ENCODE measurements at places on chromosomes 2 and 18. TPM values are rescaled to one million over a fixed set of nuclear protein-coding genes. Genes with fewer than 3 reads are reported as not detected.

The TEX44 gene
- not detected for total RNA-seq

The RAD51AP2 gene
- not detected for total RNA-seq

The DYNAP gene
- total RNA-seq: not detected

The GATA6 gene
- 22.5 TPM for total RNA-seq

The KRTCAP3 gene
- total RNA-seq: not detected

The FEV gene
- total RNA-seq: not detected

The CCDC148 gene
- total RNA-seq: 9.1 TPM

The NXPH2 gene
- not detected for total RNA-seq

The ABCB11 gene
- not detected for total RNA-seq

The ASTL gene
- total RNA-seq: not detected

The VRK2 gene
- 47.1 TPM for total RNA-seq

The CHST10 gene
- 11.0 TPM for total RNA-seq

The PROM2 gene
- 0.18 TPM for total RNA-seq

The CAPN14 gene
- 0.16 TPM for total RNA-seq

The NETO1 gene
- not detected for total RNA-seq

The CRYGC gene
- total RNA-seq: not detected

The MEP1B gene
- total RNA-seq: not detected

The TPO gene
- total RNA-seq: not detected

The CYP27A1 gene
- 10.5 TPM for total RNA-seq

The CMPK2 gene
- 11.0 TPM for total RNA-seq

The ZNF396 gene
- 2.0 TPM for total RNA-seq

GRCh38 chr18:48859311-48860268 lies 91.2 kb downstream of the SMAD7 start:
- DNase-seq: no peak

DNA sequence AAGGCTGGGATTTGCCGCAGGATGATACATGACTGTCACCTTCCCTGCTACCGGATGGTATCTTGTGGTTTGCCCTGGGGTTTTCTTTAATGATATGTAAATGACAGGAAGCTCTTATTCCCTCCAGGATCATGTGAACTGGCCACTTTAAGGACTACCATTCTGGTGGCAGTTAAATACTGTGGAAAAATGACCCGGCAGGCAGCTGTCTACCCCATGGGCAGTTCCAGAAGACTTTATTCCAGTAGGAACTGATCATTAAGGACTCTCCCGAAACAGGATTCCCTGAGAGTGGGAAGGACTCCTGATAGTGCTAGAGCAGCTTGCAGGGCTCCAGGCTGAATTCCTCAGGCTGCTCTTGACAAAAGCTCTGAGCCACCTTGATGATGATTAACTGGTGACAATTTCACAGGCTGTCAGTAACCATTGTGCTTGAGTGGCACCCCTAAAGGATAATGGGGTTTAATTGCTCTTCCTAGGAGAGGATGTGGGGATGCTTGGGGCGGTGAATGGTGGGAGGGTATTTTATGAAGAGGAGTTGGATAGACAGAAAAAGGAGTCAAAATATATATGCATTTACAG lies 212.0 kb downstream of the CPS1 start:
- DNase-seq: no peak

- no peak for DNase-seq
Observed at GRCh38 chr2:53150146-53150545, 617.5 kb upstream of the CHAC2 start.

- peak; percentile 57 for DNase-seq
Observed at GRCh38 chr18:37270038-37270665, 295.4 kb downstream of the CELF4 start.

DNA sequence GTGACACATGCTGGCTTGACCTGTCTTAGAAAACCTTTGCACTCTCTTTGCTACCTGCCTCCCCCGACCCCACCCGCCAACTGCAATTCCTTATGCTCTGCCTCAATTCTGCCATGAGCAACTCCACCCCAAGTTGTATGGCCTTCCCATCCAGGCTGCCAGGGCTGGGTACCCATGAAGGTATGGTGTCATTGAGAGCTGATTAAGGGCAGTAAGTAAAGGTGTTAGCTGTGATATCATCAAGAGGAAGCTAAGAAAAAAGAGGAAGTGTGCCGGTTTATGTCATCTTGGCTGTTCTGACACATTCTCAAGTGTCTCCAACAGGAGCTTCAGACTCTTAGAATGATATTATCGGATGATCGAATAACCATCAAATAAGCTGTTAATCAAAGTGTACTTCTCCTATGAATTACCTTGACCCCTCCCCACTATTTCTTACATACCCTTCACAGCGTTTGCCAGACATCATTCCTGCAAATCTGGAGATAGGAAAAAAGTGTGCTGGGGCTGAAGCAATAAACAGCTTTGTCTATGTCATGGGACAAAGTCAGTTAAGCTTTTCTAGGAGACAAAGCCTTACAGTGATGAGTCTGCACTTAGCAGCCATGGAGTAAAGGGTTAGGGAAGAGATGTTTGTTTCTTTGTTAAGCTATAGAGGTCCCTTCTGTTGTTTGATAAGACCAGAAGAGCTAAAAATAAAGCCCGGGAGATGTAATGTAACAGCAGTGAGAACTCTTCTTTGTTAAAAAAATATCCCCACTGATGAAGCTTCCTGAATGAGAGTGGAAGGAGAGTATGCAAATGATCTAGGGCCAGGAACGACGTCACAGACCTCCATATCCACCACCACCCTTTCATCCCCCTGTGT lies 40.4 kb upstream of the SMAD2 start:
- DNase-seq: no peak

GRCh38 chr2:33110461-33110860 lies 163.7 kb downstream of the LTBP1 start:
- DNase-seq: no peak

GRCh38 chr18:45085916-45086624 lies 405.4 kb downstream of the SETBP1 start:
- DNase-seq: no peak

DNA sequence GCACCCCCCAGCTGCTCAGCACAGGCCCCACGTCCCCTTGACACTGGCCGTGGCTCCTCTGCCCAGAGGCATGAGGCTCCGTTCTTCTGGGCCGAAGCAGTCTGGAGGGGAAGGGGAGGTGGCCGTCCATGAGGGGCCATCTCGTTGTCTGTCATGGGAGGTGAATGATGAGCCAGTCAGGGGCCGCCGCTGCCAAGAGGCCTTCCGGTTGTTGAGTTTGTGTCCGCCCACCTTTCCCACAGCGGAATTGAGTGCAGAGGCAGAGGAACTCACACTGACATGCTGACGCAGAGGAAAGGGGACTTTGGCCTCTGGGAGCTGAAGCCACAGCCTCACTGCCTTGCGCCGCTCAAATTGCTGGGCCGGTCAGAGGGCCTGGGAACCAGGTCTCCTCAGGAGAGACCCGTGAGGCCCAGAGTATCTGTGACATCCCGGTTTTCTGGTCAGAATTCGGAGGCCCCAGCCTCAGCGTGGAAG lies 268.4 kb downstream of the ATAD2B start:
- no peak for DNase-seq

- no peak for DNase-seq
Observed at GRCh38 chr2:231914077-231914690, 12.0 kb downstream of the NPPC start.

GRCh38 chr2:212520340-212520739 lies 18.3 kb downstream of the ERBB4 start:
- DNase-seq: peak; percentile 26

- DNase-seq: peak; percentile 1
Observed at GRCh38 chr2:225597911-225598310, 198.4 kb downstream of the NYAP2 start.

GRCh38 chr2:25294573-25295462 lies 46.9 kb downstream of the DNMT3A start:
- DNase-seq: peak; percentile 46

- DNase-seq: peak; percentile 41
Observed at GRCh38 chr18:46407486-46408166, 249.4 kb downstream of the LOXHD1 start.

- no peak for DNase-seq
Observed at GRCh38 chr2:27448381-27448780, 6.2 kb downstream of the KRTCAP3 start.

- DNase-seq: no peak
Observed at GRCh38 chr2:11781602-11782001, 35.2 kb downstream of the LPIN1 start.

GRCh38 chr18:63889626-63890025 lies 2.1 kb downstream of the SERPINB2 start:
- no peak for DNase-seq

- peak; percentile 95 for DNase-seq
Observed at GRCh38 chr2:112055730-112056625, 909 bp downstream of the TMEM87B start.

- DNase-seq: peak; percentile 80
Observed at GRCh38 chr2:226644399-226644865, 155.2 kb downstream of the IRS1 start.

DNA sequence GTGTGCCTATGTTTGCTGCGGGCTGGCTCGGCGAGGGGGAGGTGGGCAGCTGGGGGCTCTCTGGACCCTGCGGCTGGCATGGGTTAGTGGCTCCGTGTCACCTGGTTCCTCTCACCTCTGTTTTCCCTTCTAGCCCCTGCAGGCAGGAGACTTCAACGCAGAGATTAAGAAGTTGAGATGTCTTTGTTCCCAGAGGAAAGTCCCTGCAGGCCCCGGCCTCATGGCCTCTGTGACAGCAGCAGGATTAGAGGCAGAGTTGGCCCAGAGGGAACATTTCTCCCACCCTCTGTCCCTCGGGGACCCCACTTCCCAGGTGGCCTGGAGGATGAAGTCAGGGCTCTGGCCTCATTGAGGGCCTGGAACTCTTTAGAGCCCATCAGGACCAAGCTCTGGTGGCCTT lies 56.5 kb downstream of the HPCAL1 start:
- DNase-seq: no peak

- DNase-seq: no peak
Observed at GRCh38 chr2:10300328-10300920, 2.3 kb upstream of the HPCAL1 start.

DNA sequence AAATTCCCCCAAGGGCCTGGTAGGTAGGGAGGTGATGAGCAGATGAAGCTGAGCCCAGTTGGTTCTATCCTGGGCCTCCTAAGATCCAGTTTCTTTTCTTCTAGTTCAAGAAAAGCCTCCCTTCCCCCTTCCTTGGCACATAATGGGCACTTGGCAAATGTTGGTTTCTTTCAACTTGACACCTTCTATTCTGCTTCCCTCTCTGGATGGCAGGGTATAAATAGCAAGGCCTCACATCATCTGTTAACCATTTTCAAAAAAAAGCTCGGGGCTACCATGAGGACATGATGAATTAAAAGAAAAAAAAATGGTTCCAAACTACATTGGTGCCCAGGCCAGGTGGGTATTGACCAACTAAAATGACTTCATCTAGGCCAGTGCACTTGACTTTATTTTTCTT lies 29.9 kb downstream of the CTAGE1 start:
- DNase-seq: no peak

- DNase-seq: no peak
Observed at GRCh38 chr2:129068543-129068942, 749.9 kb upstream of the HS6ST1 start.

DNA sequence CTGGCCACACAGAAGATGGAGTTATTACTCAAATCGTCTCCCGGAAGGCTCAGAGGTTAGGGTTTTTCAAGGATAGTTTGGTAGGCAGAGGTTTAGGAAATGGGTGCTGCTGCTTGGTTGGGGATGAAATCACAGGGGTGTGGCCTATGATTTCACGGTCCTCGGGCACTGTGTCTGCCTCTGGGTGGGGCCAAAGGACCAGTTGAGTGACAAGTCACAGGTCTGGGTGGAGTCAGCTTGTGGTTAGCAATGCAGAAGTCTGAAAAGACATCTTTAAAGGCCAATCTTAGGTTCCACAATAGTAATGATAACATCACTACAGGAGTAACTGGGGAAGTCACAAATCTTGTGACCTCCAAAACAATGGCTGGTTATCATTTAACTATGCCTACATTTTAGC lies 387.8 kb downstream of the ZNF521 start:
- DNase-seq: no peak

GRCh38 chr2:170361090-170361936 lies 183.4 kb downstream of the MYO3B start:
- DNase-seq: peak; percentile 49

DNA sequence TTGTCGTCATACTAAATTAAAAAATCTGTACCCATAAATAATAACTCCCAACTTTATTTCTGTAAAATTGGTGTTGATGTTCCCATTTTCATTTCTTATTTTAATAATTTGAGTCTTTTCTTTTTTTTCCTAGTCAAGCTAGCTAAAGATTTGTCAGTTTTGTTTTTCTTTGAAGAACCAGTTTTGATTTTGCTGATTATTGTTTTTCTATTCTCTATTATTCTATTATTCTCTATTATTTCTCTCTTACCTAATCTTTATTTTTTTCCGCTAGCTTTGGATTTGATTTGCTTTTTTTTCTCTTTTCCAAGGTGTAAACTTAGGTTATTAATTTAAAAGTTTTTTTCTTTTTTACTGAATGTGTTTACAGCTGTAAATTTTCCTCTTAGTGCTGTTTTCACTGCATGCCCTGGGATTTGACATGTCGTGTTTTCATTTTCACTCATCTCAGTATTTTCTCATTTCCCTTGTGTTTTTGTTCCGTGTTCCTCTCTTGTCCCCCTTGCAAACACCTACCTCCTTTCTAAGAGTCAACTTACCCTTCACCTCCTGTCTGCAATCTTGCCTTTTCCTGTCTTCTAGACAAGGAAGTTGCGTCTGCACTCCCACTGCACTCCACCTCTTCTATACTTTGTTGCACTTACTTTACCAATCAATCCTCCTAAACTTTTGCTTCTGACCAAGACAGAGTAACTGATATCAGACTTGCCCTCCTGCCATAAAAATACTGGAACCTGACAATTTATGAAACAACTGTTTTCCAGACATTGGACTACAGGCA lies 18.8 kb downstream of the PSMG2 start:
- no peak for DNase-seq

DNA sequence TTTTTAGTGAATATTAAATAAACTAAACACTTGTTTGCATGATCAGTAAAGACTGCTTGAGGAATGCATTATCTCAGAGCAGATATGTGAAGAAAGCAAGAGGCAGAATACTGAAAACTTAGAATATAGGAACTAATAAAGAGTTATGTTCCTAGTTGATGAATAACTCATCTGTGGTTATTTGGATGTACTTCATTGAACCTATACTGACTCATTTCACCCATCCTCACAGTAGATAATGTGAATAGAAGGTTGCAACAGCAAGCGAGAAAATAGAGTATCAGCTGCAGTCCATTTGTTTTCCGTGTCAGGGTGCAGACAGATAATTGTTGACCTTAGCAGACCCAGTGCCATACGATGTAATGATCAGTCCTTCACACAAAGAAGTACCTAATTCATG lies 945.7 kb upstream of the LRRTM1 start:
- no peak for DNase-seq

DNA sequence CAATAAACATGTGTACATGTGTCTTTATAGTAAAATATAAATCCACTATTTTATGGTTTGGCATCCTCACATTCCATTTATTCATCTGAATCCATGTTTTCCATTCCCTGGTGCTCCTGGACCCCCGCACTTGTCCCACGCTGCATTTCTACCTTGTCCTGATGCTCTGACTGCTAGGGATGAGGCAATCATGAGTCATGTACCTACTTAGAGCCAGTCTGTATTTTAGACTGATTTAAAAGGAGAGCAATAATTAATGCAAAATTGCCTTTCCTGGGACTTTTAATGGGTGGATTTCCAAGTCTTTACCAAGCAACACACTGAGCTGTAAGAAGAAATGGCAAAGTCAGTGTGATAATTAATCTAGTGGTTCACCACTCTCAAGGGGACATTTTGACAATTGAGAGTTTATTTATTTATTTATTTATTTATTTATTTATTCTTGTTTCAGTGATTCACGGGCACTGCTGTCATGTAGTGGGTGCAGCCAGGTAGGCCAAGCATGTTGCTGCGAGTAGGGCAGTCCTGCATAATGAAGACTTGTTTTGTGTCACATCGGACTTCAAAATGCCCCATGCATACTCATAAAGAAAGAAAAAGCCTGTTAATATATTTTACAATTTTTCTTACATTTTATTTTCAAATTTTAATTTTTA lies 419.3 kb upstream of the VWC2L start:
- DNase-seq: no peak

Measured in fibroblast of the aortic adventitia (primary cell).